Activated CD4-positive, alpha-beta T cell treated with anti-CD3 and anti-CD28 coated beads for 48 hours (primary cell): ENCODE measurements at places on chromosomes 5 and 9.

DNA sequence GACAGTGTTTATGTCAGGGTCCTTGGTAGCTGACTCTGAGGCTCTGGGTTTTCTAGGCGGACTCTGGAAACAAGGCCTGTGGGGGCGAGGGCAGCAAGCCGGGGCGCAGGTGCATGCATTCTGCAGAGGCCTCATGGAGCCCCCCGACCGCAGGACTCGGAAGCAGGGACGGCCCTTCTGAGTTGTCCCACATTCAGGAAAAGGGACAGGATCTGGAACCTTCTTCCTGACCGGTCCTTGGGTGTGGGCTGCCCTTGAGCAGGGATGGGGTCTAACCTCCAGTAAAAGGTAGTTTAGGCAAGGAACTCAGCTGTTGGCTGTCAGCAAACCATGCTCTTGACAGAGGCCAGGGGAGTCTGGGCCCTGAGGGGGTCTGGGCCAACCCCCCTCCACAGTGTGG lies 7.4 kb upstream of the COL5A1 start:
- no peak for DNase-seq

DNA sequence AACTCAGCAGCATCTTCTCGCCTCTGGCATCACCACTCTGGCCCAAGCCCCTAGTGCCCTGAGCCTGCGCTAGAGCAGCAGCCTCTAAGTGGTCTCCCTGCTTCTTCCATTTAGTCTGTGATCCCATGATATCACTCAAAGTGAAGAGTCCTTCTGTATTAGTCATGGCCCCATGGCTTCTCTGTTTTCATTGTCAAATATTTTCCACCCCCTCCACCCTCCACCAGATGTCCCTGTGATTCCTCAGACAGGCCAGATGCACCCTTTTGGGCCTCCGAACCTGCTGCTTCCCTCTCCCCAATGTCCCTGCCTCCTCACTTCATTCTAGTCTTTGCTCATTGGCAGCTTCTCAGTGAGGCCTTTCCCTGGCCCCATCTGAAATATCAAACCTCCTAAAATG lies 299.2 kb downstream of the SPOCK1 start:
- no peak for DNase-seq

DNA sequence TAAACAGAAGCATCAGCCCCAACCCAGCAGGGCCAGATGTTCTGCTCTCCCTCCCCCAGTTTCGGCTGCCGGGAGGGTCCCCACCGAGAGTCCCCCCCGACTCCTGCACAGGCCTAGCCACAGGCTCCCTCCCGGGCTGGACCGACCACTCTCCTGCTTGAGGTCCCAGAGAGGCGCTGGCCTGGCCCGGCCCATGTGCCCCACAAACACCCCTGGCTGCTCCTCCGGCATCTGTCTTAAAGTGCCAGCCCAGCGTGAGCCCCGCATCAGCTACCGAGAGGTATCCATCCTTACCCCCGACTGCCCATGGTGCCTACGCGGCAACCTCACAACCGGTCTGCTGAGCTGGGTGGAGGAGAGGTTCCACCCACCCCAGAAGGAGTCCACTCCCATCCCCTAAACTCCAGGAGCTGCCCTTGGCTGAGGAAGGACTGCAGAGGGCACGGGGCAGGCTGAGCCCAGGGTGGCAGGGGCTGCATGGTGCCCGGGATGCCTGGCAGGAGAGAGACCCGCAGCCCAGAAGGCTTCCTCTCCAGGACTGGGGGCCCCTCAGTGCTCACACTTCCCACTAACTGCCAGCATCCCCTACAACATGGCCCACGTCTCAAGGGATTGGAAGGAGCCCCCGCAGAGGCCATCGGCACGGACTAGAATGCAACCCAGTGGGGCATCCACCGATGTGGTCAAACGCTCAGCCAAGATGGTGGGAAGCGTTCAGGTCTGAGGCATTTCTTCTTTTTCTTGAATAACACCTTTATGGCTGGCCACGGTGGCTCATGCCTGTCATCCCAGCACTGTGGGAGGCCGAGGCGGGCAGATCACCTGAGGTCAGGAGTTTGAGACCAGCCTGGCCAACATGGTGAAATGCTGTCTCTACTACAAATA lies 15.6 kb upstream of the EGFL7 start:
- DNase-seq = no peak

GRCh38 chr9:136198605-136199083 lies 6.3 kb downstream of the LHX3 start:
- DNase-seq = no peak

- no peak for DNase-seq
Measured at GRCh38 chr5:22053195-22053594, 799.9 kb downstream of the CDH12 start.

DNA sequence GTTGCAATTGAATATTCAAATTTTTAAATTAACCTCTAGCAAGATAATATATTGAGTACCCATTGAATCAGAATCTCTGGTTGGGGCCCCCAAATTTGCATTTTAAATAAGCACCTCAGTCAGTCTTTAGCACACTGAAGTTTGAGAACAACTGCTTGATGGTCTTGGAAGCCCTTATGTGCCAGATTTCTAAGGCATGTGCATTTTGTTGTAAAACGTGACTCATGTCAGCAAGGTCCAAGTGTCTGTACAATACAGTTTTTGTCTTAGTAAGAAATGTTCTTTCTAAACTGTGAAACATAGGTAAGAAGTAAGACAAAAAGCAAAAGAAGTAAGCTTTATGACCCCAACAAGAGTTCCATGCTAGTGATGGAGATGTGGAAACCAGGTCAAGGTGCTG lies 59.1 kb upstream of the PHF2 start:
- DNase-seq = no peak

GRCh38 chr5:16794269-16794913 lies 141.7 kb downstream of the MYO10 start:
- DNase-seq = no peak

DNA sequence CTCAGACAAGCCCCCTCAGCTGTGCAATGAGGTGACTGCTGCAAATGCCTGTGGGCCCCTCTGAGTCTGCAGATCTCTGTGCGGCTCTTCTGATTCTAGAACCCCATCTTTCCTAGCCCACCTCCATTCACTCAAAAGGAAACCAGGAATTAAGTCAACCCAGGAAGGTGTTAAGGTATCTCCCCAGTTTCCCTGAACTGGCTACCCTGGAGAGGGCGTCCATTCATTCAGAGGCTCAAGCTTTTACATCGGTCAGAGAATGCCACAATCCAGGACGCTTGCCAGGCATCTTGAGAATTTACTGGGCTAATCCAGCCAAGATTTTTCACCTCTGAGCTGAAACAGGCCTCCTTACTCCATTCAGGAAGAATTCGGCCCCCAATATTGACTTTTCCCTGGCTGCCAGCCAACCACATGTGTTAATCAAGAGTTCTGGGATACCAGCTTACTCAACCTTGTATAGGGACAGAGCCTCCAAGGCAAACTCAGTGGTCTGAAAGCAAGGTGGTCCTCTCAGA lies 889 bp upstream of the ADAMTS12 start:
- no peak for DNase-seq

GRCh38 chr5:68088302-68088701 lies 127.3 kb upstream of the PIK3R1 start:
- no peak for DNase-seq

GRCh38 chr9:21455320-21455719 lies 15.1 kb downstream of the IFNA1 start:
- peak; percentile 15 for DNase-seq

DNA sequence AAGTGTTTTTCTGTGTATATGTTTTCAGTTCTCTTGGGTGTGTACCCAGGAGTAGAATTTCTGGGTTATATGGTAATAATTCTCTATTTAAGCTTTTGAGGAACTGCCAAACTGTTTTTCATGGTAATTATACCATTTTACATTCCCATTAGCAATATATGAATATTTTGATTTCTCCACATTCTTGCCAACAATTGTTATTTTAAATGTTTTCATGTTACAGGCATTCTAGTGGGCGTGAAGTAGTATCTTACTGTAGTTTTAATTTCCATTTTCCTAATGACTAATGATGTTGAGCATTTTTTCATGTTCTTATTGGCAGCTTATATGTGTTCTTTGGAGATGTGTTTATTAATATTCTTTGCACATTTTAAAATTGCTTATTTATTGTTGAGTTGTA lies 199.5 kb downstream of the FER start:
- DNase-seq = no peak

GRCh38 chr5:128736553-128736952 lies 198.5 kb upstream of the FBN2 start:
- no peak for DNase-seq

GRCh38 chr5:77143998-77144836 lies 57.1 kb upstream of the ZBED3 start:
- peak; percentile 76 for DNase-seq

DNA sequence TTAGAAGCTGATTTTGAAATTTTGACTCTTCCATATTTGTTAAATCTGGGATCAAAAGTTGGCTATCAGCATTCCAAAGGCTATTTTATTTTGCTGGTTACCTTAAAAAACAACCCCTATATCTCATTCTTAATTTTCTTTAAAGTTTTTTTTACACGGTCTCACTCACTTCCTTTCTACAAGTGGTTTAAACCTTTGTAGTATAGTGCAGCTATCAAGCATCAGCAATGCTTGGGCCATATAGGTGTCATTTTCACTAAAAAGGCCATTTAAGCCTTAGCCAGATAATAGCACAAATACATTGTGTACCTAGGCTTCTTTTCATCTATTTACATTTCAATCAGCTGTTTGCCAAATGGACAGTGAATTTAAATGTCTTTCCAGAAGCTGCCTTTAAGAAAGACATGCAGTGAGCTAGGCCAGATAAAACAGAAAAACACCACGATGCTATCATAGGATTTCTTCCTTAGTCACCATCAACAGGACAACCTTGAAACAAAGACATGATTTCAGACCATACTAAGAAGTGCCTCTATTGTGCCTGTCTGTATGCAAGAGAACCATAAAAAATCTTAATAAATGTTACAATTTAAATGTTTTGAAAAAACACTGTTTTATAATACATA lies 104.2 kb downstream of the RAPGEF6 start:
- no peak for DNase-seq

- DNase-seq = no peak
Measured at GRCh38 chr5:9386945-9387344, 158.9 kb downstream of the SEMA5A start.

- DNase-seq = no peak
Measured at GRCh38 chr5:103358305-103358995, 99.9 kb downstream of the MACIR start.

DNA sequence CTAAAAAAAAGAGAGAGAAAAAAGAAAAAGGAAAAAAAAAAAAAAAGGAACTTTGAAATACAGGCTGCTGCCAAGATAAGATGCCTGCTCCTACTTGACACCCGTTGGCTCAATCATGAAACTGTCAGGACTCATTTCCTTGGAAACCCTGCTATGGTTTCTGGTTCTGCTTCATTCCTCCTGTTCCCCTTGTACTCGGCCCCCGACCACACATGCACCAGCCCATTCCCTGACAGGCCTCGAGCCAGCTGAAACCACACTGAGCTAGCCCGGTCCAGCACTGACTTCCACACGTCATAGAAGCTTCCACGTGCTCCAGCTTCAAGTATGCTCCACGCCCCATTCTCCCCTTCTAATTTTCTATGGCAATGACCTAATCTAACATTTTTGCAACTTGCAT lies 93.2 kb downstream of the MYO10 start:
- DNase-seq = no peak

- DNase-seq = no peak
Measured at GRCh38 chr9:84781931-84782866, 112.7 kb downstream of the NTRK2 start.

- DNase-seq = no peak
Measured at GRCh38 chr9:95120781-95121370, 196.6 kb downstream of the FANCC start.

DNA sequence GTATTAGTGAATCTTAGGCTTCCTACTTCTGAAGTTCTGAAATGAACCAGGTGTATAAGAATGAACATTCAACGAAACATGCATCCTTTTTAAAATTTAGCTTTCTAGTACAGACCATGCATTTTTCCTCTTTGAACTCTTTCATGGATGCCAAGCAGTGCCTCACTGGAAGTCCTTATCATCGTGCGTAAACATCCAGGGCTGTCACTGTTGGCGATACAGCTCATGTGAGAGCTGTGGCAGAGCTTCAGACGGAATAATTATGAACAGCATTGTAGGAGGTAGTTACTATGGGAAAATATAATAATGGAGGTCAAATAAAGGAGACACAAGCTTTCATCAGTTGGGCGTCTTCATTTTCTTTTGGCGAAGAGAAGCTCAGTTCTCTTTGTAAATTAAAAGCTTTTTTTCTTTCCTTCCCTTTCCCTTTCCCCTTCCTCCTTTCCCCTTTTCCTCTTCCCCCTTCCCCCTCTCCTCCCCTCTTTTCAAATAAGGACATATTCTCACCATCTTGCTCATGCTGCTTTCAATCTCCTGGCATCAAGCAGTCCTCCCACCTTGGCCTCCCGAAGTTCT lies 167.3 kb downstream of the KDM4C start:
- no peak for DNase-seq

DNA sequence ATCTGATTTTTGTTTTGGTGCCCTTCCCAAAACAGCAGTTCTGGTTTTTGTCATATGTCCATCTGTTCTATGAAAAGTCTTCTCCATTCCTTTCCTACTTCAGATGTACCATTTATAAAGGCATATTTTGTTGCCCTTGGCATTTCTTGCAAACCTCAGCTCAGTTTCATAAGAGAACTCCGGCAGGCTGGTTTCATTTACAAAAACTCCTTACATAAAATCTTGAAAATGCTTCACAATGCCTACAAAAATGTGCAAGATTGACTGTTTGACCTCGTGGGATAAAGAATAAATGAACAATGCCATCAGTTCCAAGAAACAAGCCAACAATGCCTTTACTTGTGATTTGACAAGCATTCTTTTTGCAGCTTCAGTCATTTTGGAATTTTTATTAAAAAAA lies 39.1 kb upstream of the CTNNAL1 start:
- DNase-seq = no peak

DNA sequence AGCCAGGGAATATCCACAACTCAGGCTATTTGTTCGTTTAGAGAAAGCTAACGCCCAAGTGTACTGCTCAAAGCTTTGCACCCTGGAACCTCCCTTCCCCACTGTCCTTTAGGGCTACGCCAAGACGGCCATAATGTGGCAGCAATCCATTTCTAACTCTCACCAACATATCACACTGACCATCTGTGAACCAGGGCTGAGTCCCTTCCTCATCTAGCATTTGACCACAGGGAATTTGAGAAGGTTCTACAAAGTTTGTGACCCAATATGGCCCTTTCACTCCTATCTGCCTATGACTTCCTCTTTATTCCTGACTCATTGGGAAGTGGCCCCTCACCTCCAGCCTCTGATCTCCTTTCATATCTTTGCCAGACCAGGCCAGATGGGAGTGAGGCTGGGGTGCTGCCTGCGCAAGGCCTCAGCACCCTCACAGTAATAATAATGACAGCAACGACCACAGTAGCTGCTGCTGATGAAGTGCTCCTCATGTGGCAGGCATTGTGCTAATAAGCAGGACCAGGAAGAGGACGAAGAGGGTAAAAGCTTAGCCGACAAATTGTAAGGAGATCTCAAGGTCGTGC lies 9.3 kb upstream of the ARAP3 start:
- no peak for DNase-seq

GRCh38 chr5:127920936-127921335 lies 162.6 kb upstream of the SLC12A2 start:
- DNase-seq = no peak
